ENCODE measurements at places on chromosomes 12 and 14.
A peak's percentile ranks its signal among the peaks of the same experiment; 100 is the strongest.

DNA sequence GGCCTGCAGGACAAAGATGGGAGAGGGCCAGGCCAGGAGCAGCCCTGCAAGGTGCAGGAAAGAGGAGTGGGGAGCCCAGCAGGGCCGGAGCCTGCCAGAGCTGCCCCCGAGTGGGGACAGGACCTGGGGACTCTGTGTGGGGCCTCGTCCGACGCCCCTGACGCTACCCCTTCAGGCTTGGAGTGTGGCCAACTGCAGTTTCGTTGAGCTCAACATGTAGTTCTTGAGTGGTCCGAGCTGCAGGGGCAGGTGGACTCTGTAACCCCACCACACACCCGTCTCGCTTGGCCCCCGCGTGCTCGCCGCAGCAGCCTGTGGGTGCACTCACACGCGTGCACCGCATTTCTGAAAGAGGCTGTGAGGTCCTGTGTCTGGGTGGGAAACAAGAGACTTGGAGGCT lies 2.0 kb downstream of the ASPG start:
- DNase-seq = no peak

GRCh38 chr12:100142851-100143559 lies at the start of gene BLTP3B:
BLTP3B (minus strand) TSS chr12:100142874; CDS start chr12:100142635, 239 bp downstream.
- DNase-seq = peak; percentile 51

GRCh38 chr12:32248441-32249140 lies 141.9 kb downstream of the BICD1 start:
- no peak for DNase-seq

DNA sequence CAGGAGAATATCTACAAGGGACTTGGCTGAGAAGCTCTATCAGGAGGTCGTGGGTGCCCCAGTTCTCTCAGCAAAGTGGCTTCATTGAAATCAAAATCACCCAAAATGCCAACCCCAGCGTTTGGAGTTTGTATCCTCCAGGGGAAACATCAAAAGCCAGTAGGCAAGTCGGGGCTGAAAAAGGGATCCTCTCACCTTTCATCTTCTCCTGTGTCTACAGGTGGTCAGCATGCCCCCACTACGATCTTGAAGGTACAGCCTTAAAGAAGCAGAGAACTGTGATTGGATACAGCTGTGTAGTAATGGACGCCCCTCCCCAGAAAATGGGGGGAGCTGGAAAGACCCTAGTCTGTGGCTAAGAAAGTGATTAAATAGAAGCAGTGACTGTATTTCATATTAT lies 22.2 kb downstream of the HRK start:
- no peak for DNase-seq

GRCh38 chr12:124746649-124747425 lies 116.8 kb downstream of the SCARB1 start:
- no peak for DNase-seq

DNA sequence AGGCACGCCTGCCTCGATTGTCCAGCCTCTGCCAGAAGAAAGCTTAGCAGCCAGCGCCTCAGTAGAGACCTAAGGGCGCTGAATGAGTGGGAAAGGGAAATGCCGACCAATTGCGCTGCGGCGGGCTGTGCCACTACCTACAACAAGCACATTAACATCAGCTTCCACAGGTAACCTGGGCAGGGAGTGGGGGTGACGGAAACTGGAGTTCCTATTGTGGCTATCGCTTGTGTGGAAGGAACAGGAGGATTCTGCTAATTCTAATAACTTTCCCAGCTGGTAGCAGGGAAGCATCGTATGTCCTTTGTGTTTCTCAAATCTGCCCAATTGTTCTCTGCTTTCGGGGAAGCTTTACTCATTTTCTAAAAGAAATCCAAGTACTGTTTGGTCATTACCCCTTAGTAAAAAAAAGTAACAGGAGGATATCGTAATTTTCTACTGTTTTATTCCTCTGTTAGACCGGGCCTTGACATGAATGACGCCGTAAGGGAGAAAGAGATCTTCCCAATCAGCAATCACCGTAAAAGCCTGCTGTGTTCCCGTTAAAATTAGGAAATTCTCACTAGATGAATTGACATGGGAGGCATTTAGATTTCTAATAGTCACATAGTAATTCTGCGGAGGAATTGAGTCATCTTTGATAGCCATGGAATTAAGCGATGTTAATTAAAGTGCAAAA lies 449 bp downstream of the THAP2 start:
- no peak for DNase-seq

- no peak for DNase-seq
Observed at GRCh38 chr12:127650626-127651025, 616.3 kb upstream of the TMEM132C start.

GRCh38 chr14:92459030-92459949 lies 54.3 kb upstream of the RIN3 start:
- no peak for DNase-seq

DNA sequence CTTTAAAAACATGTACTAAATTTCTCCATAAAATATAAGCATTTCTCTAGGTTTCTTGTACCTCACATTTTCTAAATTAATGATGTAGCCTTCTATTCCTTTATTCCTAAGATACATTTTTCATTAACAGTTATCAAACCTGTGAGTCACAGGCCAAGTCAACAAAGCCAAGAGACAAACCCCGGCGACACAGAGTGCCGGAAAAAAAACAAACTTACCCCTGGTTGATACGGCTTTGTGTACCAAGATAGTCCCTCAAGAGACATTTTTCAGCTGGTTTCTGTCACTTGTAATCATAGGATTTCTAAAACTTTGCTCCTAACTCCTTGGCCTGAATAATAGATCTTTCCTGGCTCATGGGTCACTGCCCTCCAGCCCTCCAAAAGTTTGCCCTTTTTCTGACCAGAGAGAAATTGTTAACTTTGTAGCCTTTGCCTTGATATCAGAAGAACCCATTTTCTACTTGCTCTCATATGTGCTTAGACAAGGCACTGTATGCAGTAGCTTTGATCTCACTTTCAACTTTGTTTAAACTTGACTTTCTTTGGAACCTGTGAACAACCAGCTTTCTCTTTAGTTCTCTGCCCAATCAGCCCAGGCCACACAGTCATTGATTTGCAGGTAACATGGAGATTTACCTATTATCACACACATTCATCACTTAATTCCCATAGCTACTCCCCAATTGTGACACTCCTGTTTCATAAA lies 172.2 kb downstream of the PRKD1 start:
- no peak for DNase-seq

DNA sequence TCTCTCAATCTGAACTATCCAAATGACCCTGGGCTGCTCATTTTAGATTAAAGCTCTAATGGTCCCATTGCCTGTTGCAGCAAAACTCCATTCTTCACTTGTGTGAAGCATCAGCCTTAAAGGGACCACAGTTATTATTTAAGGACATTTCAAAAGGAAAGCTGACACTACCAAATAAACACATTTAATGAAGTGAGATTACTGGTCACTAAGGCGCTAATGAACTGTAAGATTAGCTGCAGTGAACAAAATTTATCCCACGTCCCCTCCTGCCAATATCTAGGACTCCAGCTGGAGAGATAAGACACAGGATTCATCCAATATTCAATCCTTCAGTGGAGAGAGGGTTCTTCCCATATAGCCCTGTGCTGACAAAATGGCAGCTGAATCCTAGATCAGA lies 1029.2 kb upstream of the SEL1L start:
- DNase-seq = no peak

DNA sequence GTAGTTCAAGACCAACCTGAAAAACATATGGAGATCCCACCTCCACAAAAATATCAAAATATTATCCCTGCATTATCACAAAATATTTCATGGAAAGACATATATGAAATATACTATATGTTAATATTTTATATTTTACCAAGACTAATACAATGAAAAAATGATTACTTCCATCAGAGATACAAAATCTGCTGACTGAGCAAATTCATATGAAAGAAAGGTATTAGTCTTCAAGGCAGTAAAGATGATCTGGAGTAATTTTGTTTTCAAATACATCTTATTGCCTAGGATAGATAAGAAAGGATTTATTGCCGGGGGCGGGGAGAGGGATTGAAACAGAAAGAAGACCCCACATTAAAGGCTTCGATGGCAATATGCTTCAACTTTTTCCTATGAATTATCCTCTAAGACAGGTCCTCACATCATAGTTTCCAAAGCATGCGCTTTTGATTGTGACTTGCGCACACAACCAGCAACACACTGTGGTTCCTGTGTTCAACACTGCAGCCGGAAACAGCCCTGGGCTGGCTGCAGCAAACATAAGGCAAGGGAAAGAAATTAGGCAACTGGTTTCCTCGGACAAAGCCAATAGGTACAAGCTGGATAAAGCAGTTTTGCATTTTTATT lies 83.2 kb downstream of the SPPL3 start:
- DNase-seq = no peak

DNA sequence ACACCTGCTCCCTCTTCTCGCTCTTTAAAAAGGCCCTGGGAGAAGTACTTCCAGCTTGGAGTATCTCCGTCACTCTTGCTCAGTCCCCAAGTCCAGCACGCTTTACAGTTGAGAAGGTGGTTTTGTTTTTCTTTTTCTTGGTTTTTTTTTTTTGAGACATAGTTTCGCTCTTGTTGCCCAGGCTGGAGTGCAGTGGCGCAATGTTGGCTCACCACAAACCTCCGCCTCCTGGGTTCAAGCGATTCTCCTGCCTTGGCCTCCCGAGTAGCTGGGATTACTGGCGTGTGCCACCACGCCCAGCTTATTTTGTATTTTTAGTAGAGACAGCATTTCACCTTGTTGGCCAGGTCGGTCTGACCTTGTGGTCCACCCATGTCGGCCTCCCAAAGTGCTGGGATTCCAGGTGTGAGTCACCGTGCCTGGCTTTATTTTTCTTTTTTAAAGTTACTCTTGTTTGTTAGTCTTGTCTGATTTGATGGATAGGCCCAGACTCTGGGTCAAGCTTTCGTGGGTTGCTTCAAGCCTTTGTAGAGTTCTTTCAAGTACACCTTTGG lies 1.9 kb downstream of the TDRD9 start:
- no peak for DNase-seq

DNA sequence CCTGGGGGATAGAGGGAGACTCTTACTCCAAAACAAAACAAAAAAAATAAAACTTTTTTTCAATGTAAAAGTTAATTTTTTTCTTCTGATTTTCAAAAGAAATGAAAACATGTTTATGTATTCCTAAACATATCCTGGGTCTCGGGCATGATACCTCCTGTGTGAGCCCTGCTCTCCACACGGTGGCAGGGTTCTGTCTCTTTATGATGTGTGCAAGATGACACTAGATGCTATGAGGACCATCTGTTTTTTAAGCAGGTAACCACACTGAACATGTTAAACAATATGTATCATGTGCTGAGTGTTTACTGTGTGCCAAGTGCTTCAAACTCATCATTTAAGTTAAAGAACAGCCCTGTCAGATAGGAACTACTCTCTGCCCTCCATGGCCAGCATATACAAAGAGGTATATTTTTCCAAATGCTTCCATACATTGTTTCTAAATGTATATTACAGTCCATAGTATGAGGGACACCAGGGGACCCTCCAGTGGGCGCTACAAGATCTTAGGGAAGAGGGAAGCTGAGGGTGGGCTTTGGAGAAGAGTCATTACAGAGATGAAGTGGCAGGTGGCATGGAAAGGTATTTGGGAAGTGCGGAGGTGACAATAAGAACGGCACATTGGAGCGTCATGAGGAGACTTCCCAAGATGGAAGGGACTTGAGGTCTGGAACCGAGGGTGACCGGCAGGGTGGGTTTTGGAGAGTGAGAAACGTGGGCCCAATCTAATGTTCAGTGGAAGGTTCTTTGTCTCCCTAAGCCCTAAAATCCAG lies 28.5 kb downstream of the FOS start:
- DNase-seq = peak; percentile 88

DNA sequence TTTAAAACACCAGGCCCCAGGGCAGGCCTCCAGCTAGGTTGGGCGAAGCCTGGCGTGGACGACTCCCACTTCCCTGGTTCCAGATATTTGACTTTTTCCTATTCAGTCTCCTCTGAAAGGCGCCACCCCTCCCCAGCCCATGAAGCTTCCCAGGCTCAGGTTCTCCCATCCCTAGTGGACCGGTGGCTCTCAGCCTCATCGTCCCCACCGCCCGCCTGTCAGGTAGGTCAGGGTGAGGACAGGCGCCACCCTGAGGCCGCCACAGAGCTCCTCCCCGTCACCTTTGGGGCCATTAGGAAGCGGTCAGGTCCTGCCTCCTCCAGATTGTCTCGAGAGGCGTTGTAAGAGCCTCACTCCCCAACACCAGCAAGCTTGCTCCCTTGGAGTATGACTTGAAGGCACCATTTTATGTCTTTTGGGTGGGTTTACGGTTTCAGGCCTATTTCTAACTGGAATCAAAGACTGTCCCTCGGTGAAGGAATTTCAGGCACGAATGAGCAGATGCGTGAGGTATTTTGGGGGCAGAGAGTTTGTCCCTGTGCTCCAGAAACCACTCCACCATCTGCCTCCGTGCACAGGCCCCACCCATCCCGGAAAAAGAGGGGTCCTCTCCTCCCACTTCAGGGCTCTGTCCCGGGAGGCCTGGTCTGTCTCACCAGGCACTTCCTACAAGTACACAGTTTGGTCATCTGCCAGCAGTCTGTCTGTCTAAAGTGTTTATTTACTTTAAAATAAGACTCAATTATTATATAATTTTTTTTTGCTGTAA lies 55.6 kb downstream of the TSPAN9 start:
- no peak for DNase-seq

DNA sequence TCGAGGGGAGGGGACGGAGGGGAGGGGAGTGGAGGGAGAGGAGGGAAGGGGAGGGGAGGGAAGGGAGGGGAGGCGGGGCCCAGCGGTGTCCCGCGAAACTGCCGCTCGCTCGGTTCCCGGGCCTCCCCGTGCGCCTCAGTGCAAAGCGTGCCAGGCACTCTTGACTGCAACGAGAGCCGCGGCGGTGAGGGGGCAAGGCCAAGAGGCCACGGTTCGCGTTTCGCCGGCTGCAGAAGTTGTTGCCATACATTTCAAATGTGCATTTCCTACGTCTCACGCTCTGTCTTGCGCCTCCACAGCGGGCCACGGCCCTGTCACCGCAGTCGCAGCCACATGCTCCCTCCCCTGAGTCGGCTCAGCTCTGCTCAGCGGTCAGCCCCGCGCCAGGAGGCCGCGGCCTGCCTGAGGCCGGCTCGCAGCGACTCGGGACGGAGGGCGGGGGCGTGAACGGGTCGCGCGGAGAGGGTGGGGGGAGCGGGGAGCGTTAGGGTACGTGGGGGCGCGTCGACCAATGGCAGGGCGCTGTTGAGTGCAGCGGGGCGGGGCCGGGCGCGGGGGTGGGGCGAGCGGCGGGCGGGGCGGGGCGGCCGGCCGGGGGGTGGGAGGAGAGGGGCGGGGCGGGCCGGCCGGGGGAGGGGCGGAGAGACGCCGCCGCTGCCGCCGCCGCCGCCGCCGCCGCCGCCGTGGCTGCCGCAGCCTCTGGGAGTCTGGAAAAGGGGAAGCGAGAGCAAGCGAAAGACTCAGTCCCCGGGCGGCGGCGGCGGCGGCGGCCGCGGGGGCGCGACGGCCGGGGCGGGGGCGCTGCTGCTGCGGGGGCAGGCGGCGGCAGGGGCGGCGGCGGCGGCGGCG lies at the start of gene PPP2R5C:
Gene PPP2R5C, plus strand, starts transcription at position 678 of the 849 bp plus-strand sequence. CDS start 185 bp downstream, outside the sequence.
- DNase-seq = peak; percentile 77

GRCh38 chr12:5723711-5724252 lies 221.3 kb downstream of the ANO2 start:
- no peak for DNase-seq

GRCh38 chr14:100640471-100641273 lies 53.5 kb upstream of the BEGAIN start:
- no peak for DNase-seq

- DNase-seq = no peak
Observed at GRCh38 chr14:33134162-33134561, 195.5 kb downstream of the NPAS3 start.

GRCh38 chr14:51093371-51094281 lies 1.3 kb downstream of the TRIM9 start:
- peak; percentile 66 for DNase-seq

Data from NCI-H1694 treated with DMSO at 0.1 percent for 48 hours (cell line).